ENCODE measurements at places on chromosomes 12 and 14. TPM values are rescaled to one million over a fixed set of nuclear protein-coding genes. Genes with fewer than 3 reads are reported as not detected.

The TMEM121 gene
- total RNA-seq = 6.7 TPM

The B3GNT4 gene
- total RNA-seq = not detected

The OR4E2 gene
- not detected for total RNA-seq

The PABPN1 gene
- total RNA-seq = 53.4 TPM

The GLI1 gene
- total RNA-seq = 1.1 TPM

The TMEM253 gene
- total RNA-seq = 0.27 TPM

The MSI1 gene
- total RNA-seq = not detected

The SLC7A8 gene
- total RNA-seq = 11.7 TPM
